Stimulated activated CD4-positive, alpha-beta T cell treated with anti-CD3 and anti-CD28 coated beads, TNF-alpha, amount 100 ng/mL, for 24 hours (primary cell): ENCODE measurements at places on chromosomes 2 and 18.

- no peak for DNase-seq
Measured at GRCh38 chr18:58212274-58212673, 168.2 kb downstream of the NEDD4L start.

- DNase-seq = no peak
Measured at GRCh38 chr2:31248139-31248538, 14.2 kb downstream of the EHD3 start.

GRCh38 chr18:8769509-8770095 is 64.2 kb downstream of the MTCL1 start:
- no peak for DNase-seq

DNA sequence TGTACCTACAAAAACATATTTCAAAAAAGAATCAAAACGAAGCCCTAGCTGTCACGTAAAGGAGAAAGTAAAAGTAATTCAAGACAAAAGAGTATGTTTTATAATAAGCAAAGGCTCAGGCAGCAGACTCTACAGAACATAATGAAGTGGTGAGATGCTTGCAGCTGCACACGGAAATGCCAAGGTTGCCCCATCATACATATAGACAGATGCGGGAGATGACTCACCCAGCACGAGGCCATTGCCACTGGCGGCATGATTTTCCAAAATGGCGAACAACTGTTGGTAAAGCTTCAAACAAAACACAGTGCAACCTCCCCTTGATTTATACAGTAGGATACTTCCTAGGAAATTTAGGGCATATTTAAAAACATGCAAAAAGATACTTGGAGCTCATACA is 26.0 kb upstream of the C1QL2 start:
- DNase-seq = no peak

DNA sequence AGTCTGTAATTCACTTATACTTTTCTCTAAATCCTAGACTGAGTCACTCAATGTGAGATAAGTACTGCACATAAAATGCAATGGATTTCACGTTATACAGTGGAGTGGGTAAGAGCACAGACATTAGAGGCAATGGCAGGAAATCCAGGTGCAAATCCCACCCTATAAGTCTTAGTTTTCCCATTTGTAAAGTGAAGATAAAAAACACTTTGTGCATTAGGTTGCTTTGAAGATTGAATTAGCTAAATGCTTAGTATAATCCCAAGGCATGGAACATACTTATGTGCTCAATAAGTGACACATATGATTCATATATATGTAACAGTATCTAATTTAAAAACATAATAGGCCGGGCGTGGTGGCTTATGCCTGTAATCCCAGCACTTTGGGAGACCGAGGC is 10.5 kb downstream of the ACTG2 start:
- DNase-seq = no peak

DNA sequence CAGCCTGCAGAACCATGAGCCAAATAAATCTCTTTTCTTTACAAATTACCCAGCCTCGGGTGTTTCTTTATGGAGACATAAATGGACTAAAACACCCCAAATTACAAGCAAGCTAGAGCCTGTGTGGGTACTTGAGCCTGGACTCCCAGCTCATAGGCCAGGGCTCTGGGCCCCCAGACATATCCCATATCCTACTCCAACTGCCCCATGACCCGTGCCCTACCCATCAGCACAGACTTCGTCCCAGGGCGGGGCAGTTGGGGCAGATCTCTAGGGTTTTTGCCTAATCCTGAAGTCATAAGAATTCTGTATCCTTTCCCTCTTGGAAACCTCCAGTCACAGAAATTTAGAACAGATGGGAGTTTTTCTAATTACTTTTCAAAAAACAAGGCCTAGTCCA is 90.7 kb downstream of the DDX1 start:
- DNase-seq = no peak

DNA sequence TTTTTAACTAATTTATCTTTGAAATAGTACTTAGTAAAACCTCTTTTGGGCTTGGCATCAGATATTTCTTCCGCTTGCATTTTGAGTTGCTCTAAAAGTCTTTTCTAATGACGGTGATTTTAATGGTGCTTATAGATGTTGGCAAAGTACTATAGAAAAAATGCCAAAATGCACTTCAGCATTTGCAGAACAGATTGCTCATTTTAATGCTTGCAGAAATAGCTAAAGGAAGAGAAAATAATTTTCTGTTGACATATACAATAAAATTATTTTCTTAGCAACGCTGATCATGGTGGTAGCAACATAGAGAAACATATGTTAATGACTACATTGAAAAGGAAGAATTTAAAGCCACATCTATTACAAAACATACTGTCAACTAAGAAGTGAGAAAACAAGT is 170.7 kb downstream of the STK39 start:
- no peak for DNase-seq

DNA sequence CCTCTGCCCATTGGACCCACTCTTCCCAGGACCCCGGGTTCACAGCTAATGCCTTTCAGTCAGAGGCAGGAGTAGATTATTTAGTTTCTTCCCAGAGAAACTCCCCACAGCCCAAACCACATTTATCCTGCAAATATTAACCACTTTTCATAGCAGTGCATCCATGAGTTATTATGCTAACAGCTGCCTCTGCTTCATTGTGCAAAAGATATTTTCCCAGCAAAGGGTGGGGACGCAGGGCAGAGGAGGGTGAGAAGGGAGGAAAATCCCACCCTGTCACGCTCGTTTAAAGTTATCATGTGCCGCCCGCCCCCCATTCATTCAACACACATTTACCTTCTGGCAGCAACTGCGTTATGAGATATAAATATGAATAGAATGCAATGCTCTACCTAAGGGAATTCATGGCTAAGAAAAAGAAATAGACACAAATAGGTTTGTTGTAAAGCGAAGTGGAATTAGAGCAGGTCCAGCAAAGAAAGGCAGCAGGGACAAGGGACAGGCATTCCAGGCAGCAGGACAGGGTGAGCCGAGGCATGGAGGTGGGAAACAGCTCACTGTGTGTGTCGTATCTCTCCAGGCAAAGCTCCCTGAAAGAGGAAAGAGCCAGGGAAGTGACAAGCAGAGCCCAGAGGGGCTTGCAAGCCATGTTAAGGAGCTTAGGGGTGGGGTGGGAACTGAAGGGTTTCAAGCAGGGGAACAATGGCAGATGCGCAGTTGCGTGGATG is 46.3 kb upstream of the LTBP1 start:
- DNase-seq = no peak

DNA sequence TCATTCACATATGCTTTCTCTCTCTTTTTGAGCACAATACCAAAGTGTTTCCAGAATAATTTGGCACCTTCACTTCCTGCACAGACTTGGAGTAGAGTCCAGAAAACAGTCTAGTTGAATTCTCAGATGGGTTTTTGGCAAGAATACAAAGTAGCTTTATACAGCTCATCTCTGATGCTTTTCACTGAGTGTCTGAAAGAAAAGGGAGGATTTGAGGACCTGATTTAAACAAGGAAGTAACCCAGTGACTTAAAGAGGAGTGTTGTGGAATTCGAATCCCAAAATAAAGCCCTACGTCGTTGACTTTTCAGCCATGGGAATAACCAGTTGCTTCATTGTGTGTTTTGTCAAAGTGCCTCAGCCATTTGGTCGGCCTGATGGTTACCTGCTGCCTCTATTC is 31.8 kb downstream of the METAP1D start:
- DNase-seq = no peak
